ENCODE measurements at places on chromosomes 16 and 17. TPM values are rescaled to one million over a fixed set of nuclear protein-coding genes. Genes with fewer than 3 reads are reported as not detected.

PKD1 gene
- 71.1 TPM for total RNA-seq

FOXO3B gene
- 2.2 TPM for total RNA-seq

CDR2L gene
- 24.0 TPM for total RNA-seq

SMIM36 gene
- total RNA-seq: not detected

ST6GALNAC1 gene
- total RNA-seq: not detected

CPNE7 gene
- 4.7 TPM for total RNA-seq

SEZ6L2 gene
- total RNA-seq: 24.9 TPM

TBC1D26 gene
- total RNA-seq: not detected

LITAFD gene
- total RNA-seq: not detected

NAGS gene
- 1.4 TPM for total RNA-seq

QPRT gene
- total RNA-seq: 83.7 TPM

KCTD5 gene
- total RNA-seq: 70.6 TPM

CORO1A gene
- total RNA-seq: 16.0 TPM

TP53TG3B gene
- total RNA-seq: not detected

CDH5 gene
- total RNA-seq: not detected

TRPV3 gene
- total RNA-seq: 1.2 TPM

ZBTB4 gene
- total RNA-seq: 24.8 TPM

VAT1 gene
- 414 TPM for total RNA-seq

RUSF1 gene
- total RNA-seq: 46.8 TPM

HOXB7 gene
- total RNA-seq: 24.7 TPM

CFDP1 gene
- total RNA-seq: 45.0 TPM

SAMD14 gene
- total RNA-seq: 0.50 TPM

EIF1 gene
- total RNA-seq: 58.0 TPM

GRIN2A gene
- 0.10 TPM for total RNA-seq

COASY gene
- 53.9 TPM for total RNA-seq

SOCS1 gene
- not detected for total RNA-seq

TNRC6A gene
- 23.1 TPM for total RNA-seq

NACA2 gene
- total RNA-seq: not detected

PDILT gene
- not detected for total RNA-seq

HS3ST2 gene
- not detected for total RNA-seq

CFAP97D1 gene
- total RNA-seq: 0.24 TPM

USP43 gene
- total RNA-seq: 3.7 TPM

CORO6 gene
- total RNA-seq: 12.2 TPM

KRT39 gene
- total RNA-seq: not detected

MYH3 gene
- 5.6 TPM for total RNA-seq

SKAP1 gene
- total RNA-seq: not detected

GCGR gene
- total RNA-seq: not detected

ABR gene
- 44.7 TPM for total RNA-seq

ASIC2 gene
- not detected for total RNA-seq

SLC5A10 gene
- total RNA-seq: 0.22 TPM

KRTAP4-3 gene
- total RNA-seq: not detected

Data from A172 (cell line).